ENCODE measurements at places on chromosomes 4 and X.
A peak's percentile ranks its signal among the peaks of the same experiment; 100 is the strongest.

- DNase-seq = no peak
Observed at GRCh38 chr4:183765251-183765911, 106.3 kb downstream of the TRAPPC11 start.

- no peak for DNase-seq
Observed at GRCh38 chrX:115968436-115969252, 201.9 kb upstream of the AGTR2 start.

- no peak for DNase-seq
Observed at GRCh38 chr4:5881340-5881739, 11.5 kb downstream of the CRMP1 start.

- no peak for DNase-seq
Observed at GRCh38 chr4:1029529-1029928, 18.1 kb downstream of the FGFRL1 start.

DNA sequence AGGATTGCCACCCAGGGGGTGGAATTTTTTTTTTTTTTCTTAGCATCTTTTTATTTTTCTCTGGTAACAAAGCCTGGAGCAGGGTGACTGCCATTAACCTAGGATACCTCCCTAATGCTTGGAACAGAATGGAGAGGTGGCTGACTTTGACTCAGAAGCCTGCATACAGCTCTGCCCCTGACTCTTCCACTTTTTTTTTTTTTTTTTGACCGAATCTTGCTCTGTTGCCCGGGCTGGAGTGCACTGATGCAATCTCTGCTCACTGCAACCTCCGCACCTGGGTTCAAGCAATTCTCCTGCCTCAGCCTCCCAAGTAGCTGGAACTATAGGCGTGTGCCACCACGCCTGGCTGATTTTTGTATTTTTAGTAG is 341 bp upstream of the SLC2A9 start:
- DNase-seq = no peak

- DNase-seq = no peak
Observed at GRCh38 chrX:74781507-74782034, 143.7 kb downstream of the NEXMIF start.

- no peak for DNase-seq
Observed at GRCh38 chrX:110286106-110286505, 31.8 kb downstream of the AMMECR1 start.

GRCh38 chr4:152156442-152156841 is 379.4 kb downstream of the FBXW7 start:
- DNase-seq = no peak

GRCh38 chr4:186243331-186243730 is 16.0 kb downstream of the KLKB1 start:
- no peak for DNase-seq

GRCh38 chrX:151180400-151180799 is 4.0 kb downstream of the GPR50 start:
- no peak for DNase-seq

DNA sequence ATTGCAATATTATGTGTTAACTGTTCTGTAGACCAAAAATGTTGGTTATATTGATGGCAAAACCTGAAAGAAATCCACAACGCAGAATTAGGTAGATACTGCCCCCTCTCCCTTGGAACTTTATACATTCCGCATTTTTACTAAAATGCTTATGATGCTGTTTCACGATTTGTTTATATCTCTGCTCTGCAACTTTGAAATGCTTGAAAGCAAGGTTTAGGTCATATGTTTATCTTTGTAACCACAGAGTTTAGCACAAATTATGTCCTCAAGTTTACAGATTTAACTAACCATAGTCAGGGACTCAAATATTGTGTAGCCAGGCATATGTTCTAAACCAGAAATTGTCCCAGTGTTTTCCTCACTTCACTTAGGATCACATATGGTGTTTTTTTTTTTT is 66.1 kb upstream of the H2AZ1 start:
- DNase-seq = no peak

DNA sequence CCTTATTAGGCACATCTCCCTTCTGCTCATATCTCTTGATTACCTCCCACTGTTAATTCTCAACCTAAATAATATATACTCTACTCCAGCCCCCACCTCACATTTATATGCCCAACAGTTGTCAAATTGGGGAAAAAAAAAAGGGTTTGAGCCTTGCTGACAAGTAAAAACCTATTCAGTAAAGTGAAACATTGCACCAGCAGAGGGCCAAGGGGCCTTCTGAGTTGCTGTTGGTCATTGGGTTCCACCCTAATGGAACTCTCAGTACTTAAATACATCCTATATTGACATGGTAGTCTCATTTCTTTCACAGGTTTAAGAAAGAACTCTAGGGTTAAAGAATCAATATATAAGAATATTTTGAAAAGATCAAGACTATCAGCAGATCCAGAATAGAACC is 362.2 kb downstream of the SMARCA1 start:
- DNase-seq = no peak

- no peak for DNase-seq
Observed at GRCh38 chr4:43471950-43472349, 579.4 kb downstream of the GRXCR1 start.

- no peak for DNase-seq
Observed at GRCh38 chr4:11098461-11098860, 330.2 kb downstream of the HS3ST1 start.

DNA sequence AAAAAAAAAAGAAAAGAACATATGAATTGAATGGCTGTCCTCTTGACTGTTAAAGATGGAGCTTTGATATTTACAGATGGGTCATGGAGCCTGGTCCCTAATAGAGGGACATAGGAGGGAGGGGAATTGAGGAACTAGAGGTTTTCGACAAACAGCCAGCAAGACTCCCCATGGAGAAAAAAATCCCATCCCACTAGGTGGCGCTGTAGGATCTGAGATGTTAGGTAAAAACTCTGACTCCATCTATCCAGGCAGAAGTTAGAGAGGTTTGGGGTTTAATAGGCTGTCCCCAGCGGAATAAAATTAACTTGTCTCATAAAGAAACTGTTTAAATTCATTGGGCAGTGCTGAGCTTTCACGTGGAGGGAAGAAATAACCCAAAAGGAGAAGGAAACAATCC is 45.9 kb downstream of the HMGB2 start:
- DNase-seq = peak; percentile 83

DNA sequence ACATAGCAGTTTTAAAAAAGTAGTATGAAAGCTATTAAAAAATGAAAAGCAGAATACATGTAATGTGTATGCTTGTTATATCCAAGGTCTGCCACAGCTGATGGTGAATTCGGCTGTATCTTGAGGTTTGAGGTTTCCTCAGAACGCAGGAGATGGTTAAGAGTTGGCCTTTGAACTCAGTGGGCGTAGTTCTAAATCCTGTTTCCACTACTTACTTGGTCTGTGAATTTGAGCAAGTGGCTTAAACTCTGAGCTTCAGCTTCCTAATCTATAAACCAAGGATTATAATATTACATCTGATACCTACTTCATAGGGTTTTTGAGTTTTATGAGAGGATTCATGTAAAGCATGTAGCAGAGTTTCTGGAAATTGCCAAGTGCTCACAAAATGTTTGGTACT is 125.2 kb downstream of the STIM2 start:
- DNase-seq = no peak
